Stimulated activated CD8-positive, alpha-beta memory T cell treated with anti-CD3 and anti-CD28 coated beads, Interleukin-4, amount 100 ng/mL, for 4 hours (primary cell): ENCODE measurements at places on chromosomes 4 and X.

GRCh38 chr4:121062521-121062920, 9.8 kb downstream of the NDNF start:
- DNase-seq: no peak

DNA sequence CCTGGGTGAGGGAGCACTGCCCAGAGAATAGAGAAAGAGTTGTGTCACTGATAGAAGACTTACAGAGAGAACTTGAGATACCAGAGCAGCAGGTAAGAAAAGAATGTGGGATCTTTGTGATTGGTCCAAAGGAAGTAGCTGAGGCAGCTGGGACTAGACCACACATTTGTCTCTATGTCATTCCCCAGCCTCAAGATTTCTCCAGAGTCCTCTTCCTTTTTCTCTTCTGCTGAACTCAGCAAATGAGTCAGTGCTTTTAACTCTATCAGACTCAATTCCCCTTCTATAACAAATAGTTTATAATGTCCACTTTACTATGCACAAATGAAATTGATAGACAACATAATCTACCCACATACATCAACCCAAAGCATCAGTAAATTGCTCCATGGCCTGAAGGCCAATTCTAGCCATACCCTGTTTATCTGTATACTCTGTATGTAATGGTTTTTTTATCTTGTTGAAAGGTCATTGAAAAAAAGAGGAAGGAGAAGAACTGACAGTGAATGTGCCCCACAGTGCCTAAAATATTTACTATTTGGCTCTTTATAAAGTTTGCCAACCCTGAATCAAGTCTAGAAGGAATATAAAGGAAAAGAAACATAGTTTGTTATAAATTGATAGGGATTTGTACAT, 38.2 kb downstream of the ETDC start:
- no peak for DNase-seq

DNA sequence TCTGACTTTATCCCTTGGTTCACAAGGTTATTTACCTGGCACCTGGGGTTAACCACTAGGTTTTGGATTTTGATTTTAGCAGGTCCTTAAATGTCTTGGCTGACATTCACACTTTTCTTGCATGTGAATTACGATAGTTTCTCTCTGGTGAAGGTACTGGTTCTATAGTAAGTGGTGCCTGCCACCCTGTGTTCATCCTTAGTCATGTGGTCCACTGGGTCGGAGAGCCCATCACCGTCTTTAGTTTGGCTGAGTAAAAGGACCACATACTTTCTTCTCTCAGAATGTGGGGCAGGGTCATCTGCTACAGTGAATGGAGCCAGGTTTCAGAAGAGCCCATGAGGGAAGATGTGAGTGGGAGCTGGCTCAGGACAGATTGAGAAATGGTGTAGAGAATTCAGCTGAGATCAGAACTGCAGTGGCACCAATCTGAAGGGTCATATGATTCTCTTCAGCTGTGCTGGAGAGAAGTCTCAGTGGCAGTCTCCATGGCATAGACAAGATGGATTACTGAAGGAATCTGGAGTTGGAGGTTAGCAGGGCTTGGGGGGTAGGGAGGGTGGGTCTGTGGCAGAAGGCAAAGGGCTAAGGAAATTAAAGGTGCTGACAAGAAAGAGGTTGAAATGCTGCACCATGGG, 310.4 kb downstream of the GPAT3 start:
- no peak for DNase-seq

- no peak for DNase-seq
These were observed 601 bp downstream of the SLC25A43 start for GRCh38 chrX:119399772-119400101.

DNA sequence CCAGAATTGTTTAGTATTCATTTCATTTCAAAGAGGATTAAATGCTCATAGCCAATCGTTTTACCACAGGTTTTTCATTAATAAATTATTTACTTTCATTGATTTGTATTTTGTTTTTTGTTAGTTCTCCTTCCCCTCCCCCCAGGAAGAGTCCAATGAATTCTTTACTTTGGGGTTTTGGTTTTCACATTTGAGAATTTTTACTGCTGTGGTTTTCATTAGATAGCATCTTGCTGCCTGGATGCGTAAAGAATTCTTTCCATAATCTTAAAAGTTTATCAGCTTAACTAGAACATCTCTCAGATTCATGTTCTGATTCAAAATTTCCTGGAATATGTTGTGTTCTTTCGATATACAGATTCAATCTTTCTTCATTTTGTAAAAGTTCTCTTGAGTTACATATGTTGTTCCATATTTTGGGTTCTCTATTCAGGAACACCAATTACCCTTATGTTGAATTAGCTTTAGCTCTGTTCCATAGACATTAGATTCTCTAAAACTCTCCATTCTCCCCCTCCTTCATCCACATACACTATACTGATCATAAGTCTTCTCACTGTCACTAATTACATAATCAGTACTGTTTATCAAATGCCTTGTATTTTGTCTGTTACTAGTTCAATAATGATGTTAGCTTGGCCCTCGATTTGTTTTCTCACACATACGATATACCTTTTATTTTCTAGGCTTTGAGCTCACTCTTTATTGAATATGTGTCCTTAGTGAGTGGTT, 184.4 kb downstream of the CAMK2D start:
- DNase-seq: no peak

GRCh38 chr4:138972956-138973801, 42.4 kb upstream of the NOCT start:
- no peak for DNase-seq

DNA sequence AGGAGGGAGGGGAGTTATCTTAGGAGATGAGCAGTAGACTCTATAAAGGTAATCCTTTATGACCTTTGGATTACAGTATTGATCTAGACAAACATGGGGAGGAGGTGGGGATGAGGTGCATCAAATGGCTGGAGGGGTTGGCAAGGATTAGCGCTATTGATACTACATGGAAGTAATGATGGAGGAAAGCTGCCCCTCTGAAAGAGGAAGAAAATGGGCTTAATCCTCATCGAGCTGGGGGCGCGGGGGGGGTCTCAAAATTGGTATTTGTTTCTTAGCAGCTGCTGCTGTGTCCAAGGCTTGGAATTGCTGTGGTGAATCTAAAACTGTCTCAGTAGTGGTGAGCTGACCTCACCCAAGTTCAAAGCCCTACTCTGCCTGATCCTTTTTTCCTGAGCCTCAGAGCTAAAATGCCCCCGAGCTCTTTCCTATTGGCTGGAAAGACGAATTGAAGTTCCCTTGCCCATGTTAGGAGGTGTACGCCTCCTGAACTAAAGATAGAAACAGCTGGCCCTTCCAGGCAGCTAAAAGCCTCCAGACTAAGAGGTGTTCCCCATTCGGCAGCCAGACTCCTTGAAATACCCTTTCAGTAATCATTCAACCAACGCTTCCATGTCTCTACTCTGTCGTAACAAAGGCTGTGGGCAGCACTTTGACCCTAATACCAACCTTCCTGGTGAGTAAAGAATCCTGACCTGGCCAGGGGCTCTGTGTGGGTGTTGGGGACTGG, at the start of gene ITGB1BP2:
Gene ITGB1BP2, plus strand, starts transcription at position 556 of the 730 bp plus-strand sequence. Its CDS starts 57 bp downstream, at position 613.
- no peak for DNase-seq

DNA sequence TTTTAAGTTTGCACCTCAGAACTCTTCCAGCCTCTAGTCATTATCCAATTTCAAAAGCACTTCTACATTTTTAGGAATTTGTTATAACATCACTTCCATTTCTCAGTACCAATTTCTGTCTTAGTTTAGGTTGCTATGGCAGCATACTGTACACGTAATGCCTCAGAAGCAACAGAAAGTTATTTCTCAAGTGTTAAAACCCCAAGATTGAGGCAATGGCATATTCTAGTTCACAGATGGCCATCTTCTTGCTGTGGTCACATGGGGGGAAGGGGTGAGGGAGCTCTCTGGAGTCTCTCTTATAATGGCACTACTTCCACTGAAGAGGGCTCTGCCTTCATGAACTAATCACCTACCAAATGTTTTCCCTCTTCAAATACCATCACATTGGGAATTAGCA, 220.3 kb upstream of the CTSO start:
- DNase-seq: no peak

- DNase-seq: no peak
These were observed 277.6 kb upstream of the NWD2 start for GRCh38 chr4:36966756-36967460.

DNA sequence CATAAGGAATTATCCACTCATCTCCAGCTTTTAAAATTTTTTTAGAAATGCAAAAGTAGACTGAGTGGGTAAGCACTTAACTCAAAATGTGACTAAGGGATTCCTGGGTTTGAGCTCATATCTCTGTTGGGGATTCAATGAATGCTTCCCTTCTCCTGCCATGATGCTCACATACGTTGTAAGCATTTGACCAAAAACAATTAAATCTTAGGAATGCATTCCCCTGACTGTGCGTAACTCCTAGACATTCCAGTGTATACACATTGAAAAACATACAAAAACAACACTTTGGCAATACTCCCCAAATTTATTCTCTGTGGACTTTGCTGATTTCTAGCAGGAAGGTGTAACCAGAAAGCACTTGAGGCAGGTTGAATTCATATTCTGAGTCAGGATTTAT, 29.8 kb downstream of the SPANXA2 start:
- no peak for DNase-seq

GRCh38 chrX:71913156-71913950, 2.7 kb downstream of the NHSL2 start:
- no peak for DNase-seq

DNA sequence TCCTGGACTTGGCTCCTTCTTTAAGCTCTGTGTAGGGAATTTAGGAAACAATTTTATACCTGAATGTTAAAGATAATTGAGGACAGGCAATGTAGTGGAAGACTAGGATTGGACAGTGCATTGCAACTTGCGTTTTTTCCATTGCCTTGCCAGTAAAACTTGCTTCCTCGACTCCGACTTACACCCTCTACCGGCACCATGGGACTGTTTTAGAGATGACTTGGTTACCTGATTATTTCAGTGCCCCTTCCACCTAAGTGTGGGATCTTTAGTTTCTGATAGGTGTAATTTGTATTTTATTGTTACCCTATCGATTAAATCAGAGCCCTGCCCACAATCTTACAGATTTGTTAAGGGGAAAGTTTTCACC, 1.2 kb downstream of the PRPS1 start:
- no peak for DNase-seq

- no peak for DNase-seq
These were observed 147.0 kb upstream of the HPGD start for GRCh38 chr4:174669270-174669669.

GRCh38 chrX:97751735-97752134, 868.0 kb downstream of the RPA4 start:
- DNase-seq: no peak

GRCh38 chr4:107036584-107037198, 578 bp upstream of the DKK2 start:
- no peak for DNase-seq

DNA sequence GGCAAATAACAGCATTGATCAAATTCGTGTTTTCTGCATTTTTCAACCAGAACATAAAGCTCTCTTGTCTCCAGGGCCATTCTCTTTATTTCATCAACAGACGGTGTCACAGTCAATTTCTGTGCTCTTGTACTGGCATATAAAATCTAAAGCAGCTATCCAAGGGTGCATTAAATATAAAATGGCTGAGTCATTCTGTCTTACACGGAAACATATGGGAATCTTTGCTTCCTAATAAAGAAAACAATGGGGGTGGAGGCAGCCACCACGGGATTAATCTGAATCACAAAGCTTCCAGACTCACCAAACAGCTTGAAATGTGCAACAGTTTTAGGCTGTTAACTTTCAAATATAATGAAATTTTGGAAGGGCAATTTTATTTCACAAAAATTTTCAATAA, 132.6 kb downstream of the IL15 start:
- DNase-seq: no peak

DNA sequence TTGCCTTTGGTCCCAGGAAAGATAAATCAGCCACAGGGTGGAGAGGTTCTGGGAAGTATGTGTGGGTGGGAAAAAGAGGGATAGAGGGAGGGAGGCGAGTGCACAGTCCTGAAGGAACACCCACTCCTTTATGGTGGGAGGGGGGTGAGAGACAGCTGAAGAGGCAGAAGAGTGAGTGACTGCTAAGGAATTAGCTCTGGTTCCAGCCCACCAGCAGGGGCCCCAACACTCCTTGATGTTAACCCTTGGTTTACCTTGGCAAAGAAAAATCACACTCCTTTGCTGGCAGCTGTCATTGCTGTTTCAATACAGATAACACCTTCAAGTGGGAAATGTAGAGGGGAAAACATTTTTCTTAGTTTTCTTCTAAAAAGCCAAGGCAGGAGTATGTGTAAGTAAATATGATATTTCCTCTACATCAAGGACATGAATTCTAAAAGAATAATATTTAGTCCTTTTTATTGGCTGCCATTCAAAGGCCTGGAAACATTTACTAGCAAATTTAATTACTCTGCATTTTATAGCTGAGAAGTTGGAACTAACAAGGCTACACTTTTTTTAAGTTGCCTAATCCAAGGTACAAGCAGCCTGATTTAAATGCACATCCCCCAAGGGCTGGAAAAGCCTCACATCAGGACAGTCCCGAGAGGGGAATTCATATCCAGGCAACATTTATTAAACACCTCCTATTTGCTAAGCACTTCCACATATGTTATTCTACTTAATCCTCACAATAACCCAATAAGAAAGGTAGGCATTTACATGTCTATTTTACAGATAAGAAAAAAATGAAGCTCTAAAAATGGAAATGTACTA, 81.7 kb downstream of the HS6ST2 start:
- no peak for DNase-seq

DNA sequence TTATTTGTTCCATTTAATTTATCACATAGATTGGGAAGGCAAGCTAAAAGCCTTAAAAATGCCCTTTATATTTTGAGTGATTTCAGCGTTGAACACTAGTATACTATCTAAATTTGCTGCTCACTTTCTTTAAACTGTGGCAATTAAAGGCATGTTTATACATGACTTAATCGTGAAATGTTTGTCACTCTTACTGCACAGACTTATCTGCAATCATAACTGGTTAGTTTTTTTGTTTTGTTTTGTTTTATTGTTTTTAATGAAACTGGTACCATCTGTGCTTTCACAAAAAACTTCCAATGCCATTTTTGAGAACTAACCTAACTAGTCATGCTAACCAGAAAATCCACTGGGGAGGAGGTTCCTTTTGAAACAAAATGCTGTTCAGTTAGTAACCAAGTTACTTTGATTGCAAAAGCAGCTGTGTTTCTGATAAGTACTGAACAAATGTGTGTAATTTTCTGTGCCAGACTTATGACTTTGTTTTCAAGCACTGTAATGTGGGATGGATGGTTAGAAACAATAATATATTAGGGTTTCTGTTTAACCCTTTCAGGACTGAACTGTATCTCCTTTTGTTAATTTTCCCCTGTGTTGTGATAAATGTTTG, 56.1 kb downstream of the CCKAR start:
- DNase-seq: no peak

- DNase-seq: no peak
These were observed 56.2 kb downstream of the CLDN22 start for GRCh38 chr4:183263787-183264386.

- no peak for DNase-seq
These were observed 97.4 kb downstream of the AASDH start for GRCh38 chr4:56289934-56290333.

DNA sequence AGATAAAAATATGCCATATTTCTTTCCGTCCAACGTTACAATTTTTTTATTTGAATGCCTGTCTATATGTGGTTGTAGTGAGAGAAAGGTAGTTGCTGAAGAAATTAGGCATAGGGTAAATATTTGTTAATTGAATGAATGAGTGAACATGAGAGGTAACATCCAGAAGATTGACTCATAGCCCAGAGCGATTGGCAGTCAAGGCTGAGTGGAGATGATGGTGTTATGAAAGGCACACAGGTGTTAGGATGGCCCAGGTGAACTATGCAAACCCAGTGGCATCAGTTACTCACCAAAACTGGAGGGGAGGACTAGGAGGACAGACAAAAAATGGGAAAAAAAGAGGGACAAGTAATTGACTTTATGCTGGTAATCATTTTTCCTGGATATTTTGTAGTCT, 31.7 kb upstream of the SPRY1 start:
- no peak for DNase-seq
